HuH-7 (cell line): ENCODE measurements at places on chromosomes 6 and 20.

DNA sequence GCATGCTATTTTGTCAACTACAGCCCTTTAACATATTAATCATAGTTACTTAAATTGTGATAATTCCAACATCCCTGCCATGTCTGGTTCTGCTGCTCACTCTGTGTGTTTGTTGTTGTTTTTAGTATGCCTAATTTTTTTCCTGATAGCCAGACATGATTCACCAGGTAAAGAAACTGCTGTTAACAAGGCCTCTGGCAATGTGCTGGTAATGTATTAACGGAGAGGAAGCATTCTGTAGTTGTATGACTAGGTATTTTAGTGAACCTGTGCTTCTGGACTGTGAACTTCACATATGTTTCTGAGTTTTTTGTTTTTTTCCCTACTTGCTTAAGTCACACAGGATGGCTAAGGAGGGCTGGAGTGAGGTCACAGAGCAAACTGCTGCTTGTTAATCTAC lies 4.8 kb downstream of the DYNLT2 start:
- DNase-seq = no peak

GRCh38 chr20:25491446-25492038 lies 84.1 kb downstream of the GINS1 start:
- DNase-seq = no peak

- no peak for DNase-seq
Observed at GRCh38 chr6:40960742-40961430, 78.1 kb downstream of the UNC5CL start.

DNA sequence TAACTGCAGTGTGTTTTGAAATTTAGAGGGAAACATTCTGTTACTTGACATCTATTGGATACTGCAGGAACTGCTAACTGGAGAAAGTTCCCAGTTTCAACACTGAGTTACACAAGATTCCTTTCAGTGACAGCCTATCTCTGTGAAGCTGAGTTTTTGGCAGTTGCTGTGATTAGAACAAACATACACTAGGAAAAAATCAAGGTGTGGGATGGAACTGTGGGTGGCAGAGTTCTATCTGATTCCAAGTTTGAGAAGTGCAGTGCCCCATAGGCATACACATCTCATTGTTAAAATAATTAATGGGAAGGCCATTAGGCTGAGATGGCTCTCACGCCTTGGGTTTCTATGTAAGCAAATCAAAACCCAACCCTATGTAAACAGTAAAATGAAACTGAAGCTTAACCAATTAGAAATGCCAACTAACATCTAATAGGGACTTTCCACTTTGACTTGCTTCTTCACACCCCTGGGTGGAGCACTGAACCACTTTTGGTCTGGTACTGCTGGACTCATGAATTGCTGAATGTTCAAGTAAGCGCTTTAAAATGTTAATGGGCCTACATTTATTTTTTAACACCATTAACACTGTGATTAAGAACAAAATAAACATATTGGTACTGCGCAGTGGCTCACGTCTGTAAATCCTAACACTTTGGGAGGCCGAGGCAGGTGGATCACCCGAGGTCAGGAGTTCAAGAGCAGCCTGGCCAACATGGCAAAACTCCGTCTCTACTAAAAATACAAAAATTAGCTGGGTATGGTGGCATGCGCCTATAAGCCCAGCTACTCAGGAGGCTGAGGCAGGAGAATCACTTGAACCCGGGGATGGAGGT lies 55.2 kb upstream of the TBC1D7 start:
- DNase-seq = no peak

DNA sequence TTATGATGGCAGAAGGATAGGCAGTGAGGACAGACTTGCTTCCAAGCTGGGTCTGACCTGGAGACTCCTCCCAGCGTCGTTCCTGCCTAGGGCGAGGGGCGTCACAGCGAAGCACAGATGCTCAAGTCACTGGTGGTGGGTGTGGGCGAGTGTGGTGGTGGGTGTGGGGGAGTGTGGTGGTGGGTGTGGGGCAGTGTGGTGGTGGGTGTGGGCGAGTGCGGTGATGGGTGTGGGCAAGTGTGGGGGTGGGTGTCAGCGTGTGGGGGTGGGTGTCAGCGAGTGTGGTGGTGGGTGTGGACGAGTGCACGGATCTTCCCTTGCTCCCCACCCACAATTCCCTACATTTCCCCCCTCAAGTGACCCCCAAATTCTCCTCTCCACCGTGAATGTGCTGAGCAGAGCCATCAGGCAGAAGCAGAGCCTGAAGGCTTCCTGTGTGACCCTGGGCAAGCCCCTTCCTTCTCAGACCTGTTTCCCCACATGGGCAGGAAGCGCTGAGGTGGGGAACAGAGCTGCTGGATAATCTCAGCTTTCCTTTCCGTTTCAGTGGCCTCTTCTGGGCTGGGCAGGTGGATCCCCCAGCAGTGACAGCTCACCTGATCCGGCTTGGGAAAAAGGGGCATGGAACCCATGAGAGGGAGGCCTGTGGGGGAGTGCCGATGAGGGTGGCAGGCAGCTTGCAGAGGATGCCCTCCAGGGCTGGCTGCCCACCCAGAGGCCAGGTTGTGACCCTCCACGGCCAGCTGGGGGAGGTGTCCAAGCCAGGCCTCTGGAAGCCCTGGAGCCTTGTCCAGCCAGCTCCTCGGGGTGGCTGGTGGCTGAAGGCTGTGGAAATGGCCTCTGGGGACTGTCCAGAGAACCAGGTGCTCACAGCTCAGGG lies 42.9 kb downstream of the RSPO4 start:
- DNase-seq = no peak

- DNase-seq = peak; percentile 52
Observed at GRCh38 chr6:10411971-10412460, 2.9 kb downstream of the TFAP2A start.

- DNase-seq = no peak
Observed at GRCh38 chr6:27517928-27518787, 45.3 kb upstream of the ZNF184 start.
